ENCODE measurements at places on chromosomes 12 and 14. TPM values are rescaled to one million over a fixed set of nuclear protein-coding genes. Genes with fewer than 3 reads are reported as not detected.

The NR4A1 gene
- polyA plus RNA-seq, result 36.7 TPM

- no peak for DNase-seq
These were observed 221.9 kb upstream of the KITLG start for GRCh38 chr12:88802096-88802706.

DNA sequence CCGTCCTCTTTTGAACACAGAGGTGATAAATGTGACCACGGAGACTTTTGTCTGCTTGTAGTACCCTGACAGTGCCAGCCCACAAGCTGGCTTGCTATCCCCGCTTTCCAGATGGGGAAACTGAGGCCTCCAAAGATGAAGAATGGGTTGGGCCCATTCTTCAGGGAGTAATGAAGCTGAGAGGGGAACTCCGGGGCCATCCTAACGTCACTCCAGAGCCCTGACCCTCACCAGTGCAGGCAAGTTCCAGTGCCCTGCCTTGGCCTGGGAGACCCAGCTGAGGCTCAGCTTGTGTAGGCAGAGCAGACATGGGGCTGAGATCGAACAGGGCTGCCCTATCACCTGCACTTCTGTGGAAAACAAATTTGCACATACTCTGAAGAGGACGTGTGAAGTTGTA lies 277.1 kb downstream of the DPF3 start:
- DNase-seq, result no peak

The NRXN3 gene
- polyA plus RNA-seq, result 0.39 TPM

Measured in muscle of back (tissue), 13 donors.